PC-9 (cell line): ENCODE measurements at places on chromosomes 3 and 15.
A peak's percentile ranks its signal among the peaks of the same experiment; 100 is the strongest.

DNA sequence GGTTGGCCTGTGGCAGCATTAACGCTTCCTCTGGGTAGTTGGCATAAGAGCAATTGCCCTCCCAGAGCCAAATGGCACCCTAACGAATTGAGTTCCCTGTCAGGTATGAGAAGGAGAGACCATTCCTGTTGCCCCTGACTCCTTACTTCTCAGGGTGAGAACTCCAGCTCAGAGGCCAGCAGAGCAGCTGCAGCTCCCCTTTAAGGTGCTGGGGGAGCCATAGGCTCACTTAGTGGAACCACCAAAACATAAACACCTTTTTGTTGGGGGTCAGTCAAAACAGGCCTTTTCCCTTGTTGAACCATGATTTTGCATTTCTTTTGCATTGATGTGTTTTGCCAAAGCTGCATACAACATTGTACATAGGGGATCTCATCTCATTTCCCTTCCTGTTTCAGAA, 28.1 kb upstream of the LHFPL4 start:
- no peak for DNase-seq

DNA sequence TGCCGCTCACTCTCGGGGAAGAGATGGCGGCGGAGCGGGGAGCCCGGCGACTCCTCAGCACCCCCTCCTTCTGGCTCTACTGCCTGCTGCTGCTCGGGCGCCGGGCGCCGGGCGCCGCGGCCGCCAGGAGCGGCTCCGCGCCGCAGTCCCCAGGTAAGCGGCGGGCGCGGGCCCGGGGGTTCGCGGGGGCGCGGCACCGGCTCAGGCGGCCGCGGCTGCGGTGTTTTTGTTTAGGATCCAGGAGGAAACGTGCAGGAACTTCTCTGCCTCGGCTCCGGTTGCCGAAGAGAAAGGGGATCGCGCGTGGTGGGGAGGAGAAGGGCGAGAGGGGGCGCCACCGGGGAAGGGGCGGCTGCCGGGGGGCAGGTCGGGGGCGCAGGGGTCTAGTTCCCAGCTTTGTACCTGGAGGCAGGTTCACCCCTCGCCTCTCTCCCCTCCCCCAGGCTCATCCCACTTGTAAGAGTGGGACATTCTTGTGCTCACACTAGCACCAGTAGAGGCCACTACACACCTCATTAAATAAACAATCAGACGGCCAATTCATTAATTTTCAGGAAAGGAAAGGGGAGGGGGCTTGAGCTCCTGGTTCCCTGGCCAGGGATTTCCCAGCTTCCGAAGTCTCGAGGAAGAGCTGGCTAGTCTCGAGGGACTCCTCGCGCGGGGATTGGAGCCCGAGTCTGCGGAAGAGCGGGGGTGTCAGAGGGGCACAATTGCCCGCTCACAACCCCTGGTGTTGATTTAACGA, 562 bp downstream of the NEO1 start:
- peak; percentile 9 for DNase-seq

DNA sequence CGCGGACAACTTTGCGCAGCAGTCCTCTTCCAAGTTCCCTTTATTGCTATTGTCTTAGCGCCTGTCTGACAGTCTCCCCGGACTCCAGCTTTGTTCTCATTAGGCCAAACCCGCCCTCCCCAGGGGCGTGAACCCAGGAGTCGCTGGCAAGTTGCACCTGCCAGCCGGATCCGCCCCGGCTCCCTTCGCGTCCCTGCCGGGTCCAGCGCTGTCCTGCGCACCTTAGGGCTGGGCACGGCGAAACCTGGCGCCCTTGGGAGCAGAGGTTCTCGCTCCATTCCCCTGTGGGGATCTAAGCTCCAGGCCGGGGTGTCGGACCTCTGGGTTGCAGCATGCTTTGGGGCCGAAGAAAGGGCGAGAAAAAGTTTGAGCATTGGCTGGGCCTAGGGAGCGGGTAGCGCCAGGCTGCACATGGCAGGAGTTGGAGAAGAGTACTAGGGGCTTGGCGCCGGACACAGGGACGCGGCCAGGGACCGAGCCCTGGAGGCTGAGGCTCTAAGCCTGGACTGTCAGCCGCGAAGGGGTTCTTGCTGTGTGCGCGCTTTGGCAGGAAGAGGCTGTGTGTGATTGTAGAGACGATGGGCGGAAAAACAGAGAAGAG, 335.1 kb upstream of the THRB start:
- peak; percentile 15 for DNase-seq

- DNase-seq, result peak; percentile 19
Observed at GRCh38 chr3:123067689-123068600, 1.1 kb downstream of the PDIA5 start.

DNA sequence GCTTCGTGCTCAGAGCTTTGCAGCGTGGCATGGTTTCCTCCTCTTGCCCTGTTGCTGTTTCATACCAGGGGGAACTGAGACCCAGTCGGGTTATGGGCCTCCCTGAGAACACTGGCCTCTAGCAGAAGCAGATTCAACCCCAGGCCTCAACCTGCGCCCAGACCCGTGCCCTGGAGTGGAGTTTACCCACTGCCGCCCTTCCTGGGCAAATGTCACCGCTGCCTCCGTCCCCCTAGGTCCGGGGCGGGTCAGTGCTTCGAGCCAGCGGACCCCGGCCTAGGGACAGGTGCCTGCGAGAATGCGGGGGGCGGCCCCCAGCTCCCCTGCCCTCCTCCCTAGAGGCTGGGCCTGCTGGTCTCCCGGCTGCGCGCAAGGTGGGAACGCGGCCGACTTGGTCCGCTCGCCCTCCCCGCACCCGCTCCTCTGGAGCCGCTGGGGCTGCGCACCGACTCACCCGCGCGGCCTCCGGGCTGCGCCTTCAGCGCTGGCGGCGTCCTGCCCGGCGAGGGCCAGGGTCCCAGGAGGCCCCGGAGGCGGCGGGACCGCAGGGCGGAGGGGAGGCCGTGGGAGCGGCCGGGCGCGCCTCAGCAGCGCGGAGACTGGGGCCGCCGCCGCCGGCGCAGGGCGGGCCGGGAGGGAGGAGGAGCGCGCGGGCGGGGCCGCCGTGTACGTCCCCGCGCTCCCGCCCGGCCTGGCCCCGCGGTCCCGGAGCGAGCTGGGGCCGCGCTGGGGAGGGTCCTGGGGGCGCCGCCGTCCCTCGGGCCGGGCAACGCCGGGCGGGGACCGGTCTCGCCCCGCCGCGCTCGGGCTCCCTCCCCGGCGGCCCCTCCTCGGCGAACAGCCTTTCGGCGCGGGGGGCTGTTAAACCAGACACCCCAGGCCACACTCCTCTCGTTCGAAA, at the start of gene PIGZ:
PIGZ (minus strand) TSS at position 601 of the 901 bp plus-strand sequence. CDS start 16,802 bp downstream, outside the sequence.
- peak; percentile 62 for DNase-seq

GRCh38 chr15:37112971-37113670, 12.8 kb upstream of the MEIS2 start:
- DNase-seq, result no peak

DNA sequence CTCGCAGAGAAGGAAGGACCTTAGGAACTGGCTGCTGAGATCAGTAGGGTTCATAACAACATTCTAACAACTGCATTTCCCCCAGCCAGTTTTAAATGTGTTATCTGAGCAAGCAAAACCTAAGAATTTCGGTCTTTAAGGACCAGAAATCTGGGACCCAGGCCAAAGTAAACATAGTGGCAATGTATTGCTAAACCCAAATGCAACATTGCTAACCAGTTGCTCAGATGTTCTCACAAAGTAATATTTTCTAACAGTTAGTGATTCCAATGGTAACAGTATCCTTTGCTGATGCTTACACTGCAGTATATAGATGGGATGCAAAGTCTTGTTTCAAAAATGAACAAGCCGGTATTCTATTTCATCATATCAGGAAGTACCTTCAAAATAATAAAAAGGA, 254.3 kb downstream of the RYR3 start:
- DNase-seq, result peak; percentile 64

DNA sequence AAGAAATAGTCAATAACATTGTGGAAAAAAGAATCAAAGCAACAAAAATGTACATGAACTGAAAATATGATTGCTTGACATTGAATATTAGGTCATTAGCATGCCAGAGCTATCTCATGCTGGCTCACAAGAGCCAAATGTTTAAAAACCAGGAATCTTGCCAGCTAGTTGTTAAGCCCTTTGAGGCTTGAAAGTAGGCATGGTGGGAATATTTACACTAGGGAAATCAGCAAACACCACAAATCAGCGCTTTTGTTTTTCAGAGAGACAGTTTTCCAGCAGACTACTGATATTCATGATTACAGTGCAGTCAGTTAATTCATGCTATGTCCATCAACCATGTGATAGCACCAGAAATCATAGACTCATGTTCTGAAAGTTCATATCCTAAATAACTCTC, 144.8 kb downstream of the ARPP21 start:
- no peak for DNase-seq

- DNase-seq, result no peak
Observed at GRCh38 chr3:78257951-78258530, 1218.1 kb downstream of the ROBO2 start.

DNA sequence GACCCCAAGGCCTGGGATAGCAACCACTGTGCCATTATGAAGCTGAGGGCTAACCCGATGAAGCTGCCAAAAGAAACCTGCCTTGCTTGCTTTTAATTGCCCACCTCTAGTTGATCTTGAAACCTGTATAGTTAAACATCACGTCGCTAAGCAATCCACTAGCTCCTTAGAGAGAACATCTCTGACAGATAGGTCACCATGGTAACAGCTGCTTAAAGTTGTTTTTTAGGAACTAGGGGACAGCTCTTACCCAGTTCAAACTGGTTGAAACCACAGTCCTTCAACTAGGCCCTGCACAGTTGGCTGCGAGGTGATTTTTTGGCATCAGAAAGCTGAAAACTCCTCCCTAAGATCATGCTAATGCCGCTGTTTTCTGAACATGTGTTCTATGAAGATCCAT, 135.7 kb downstream of the EBLN2 start:
- no peak for DNase-seq

GRCh38 chr3:72082776-72083462, 298.0 kb upstream of the PROK2 start:
- DNase-seq, result no peak

GRCh38 chr3:189457201-189457607, 174.0 kb upstream of the TP63 start:
- DNase-seq, result no peak

- DNase-seq, result no peak
Observed at GRCh38 chr15:39320886-39321285, 260.0 kb upstream of the THBS1 start.

- no peak for DNase-seq
Observed at GRCh38 chr3:120089089-120089488, 5.2 kb downstream of the GSK3B start.

GRCh38 chr3:4906107-4906621, 73.1 kb upstream of the BHLHE40 start:
- peak; percentile 26 for DNase-seq

GRCh38 chr3:129954514-129954913, 20.0 kb upstream of the TRH start:
- no peak for DNase-seq

- no peak for DNase-seq
Observed at GRCh38 chr3:3117651-3118050, 7.5 kb upstream of the IL5RA start.

DNA sequence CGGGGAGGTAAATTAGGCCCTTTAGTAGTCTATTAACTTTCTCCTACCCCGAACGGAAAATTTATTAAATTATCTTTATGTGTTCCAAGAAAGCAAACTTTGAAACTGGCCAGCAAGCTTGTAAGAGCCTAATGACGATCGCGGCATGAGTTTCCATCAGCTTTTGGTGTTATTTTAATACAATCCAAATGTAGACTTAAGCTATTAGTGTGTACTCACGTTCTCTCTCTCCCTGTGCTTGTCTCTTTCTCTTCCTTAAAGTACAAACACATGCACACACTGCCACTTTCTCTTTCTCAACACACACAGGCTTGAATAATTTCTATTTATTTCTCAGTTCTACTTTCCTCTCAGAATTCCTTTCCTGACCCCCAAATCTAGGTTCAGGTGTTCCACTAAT, 108.8 kb upstream of the MME start:
- no peak for DNase-seq

GRCh38 chr15:91268510-91268909, 168.5 kb downstream of the SV2B start:
- no peak for DNase-seq

GRCh38 chr3:129936757-129937156, 37.8 kb upstream of the TRH start:
- DNase-seq, result peak; percentile 26

DNA sequence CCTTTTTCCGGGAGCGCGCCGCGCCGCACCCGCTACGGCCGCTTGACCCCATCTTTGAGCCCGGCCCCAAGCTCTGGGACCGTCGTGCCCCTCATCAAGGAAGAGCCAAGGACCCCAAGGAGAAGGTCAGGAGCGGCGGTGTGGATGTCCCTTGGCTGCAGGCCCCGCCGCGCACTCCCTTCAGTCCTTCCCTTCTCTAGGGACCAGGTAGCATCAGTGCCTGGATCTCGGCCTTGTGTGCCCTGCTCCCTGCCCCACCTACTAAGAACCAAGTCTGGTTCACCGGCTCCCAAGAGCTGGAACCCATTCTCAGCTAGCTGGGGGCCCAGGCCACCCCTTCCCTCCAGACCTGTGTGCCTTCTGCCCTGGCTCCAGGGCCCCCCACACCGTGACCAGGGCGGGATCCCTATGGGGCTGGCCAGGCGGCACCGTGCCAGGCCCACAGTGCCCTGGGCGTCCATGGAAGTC, 69.3 kb upstream of the CGNL1 start:
- no peak for DNase-seq

- DNase-seq, result no peak
Observed at GRCh38 chr3:13053420-13053819, 19.8 kb downstream of the IQSEC1 start.

- no peak for DNase-seq
Observed at GRCh38 chr3:154040283-154040682, 80.9 kb upstream of the ARHGEF26 start.

DNA sequence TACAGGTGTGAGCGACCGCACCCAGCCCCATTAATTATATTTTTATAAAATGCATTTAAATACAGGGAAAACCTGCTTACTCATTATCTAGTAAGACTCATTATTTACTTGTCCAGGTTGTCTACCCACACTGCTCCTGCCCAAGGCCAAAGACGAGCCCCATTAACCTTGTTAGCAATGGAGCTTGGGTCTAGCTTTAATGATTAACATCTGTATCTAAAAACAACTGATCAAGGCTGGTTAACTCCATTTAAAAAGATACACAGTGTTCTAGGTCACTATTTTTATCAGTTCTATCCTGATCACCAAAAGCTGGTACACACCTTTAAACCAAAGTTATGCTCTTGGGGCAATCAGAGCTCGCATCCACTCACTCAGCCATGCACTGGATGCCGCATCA, 10.4 kb upstream of the NCKIPSD start:
- no peak for DNase-seq

- no peak for DNase-seq
Observed at GRCh38 chr3:174440253-174440701, 418.9 kb upstream of the NAALADL2 start.

GRCh38 chr3:114393367-114394072, 99.7 kb downstream of the TIGIT start:
- DNase-seq, result no peak

DNA sequence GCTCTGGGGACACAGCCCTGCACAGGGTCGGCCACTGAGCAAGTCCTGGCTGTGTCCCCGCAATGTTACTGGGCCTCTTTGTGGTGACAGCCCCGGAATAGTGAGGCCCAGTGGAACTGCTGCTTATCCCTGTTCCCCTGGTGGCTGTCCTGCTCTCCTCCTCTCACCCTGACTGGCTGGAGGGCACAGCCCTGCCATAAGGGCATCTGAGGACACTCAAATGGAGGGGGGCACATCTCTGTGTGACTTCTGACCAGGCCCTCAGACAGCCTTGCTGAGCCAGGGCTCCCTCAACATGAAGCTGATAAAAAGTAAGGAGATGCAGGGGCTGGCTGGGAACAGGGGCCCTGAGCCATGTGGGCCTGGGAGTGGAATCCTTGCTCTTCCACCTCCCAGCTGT, 127.4 kb upstream of the ATP2B2 start:
- no peak for DNase-seq

- peak; percentile 56 for DNase-seq
Observed at GRCh38 chr15:80059786-80060355, 395 bp downstream of the ZFAND6 start.
